NCI-H446 (cell line): ENCODE measurements at places on chromosomes 12 and 14.

- DNase-seq, result no peak
These were observed 40.9 kb upstream of the CAPRIN2 start for GRCh38 chr12:30795410-30796312.

GRCh38 chr14:94016446-94016976 is 9.6 kb upstream of the OTUB2 start:
- DNase-seq, result peak; percentile 63

DNA sequence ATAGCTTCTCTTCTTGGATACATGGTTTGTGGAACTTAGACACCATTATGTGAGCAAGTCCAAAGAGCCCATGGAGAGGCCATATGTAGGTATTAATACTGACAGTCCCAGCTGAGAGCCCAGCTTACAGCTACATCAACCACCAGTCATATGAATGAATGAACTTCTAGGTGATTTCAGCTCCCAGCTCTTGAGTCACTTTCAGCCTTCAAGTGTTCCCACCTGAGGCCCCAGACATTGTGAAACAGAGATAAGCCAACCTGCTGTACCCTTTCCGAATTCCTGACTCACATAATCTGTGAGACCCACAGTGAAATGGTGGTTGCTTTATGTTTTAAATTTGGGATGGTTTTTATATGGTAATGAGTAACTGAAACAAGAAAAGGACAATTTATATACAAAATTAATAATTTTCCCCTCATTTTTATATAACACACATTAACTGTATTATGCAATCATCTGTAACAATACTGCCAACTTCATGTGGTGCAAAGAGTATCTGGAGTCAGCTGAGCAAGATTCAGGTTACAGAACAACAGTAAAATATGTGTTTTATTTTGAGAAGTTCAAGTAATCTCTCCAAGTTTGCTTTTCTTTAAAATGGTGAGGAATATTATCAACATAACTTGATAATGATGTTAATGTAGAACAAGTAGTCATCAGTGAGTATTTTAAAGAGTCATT is 27.7 kb upstream of the FBXO33 start:
- no peak for DNase-seq

DNA sequence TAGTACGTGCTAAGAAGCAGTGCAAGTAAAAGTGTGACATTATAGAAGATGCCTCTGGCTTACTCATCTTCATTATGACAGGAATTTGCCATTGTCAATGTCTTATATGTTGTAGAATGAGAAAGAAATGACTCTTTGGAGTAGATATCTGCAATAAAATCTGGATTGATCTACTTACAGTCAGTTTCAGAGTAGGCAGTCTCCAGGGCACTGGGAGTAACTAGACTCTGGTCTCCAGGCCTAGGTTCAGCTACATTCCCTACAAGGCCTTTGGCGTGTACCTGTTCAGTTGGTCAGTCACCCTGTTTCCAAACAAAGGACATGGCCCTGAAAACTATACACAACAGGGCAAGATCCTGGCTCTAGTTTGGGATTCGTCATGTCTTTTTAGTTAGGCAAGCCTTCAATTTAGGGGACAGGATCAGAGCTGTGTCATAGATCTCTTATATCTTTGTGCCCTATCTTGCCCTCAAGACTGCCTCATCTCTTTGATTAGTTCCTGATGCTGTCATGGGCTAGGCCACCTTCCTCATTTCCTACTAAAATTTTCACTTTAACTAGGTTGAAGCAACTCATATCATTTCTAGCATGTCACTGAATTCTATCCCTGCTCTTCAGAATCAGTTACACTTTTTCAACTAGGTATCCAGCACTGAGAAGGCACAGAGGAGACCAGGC is 410.0 kb downstream of the RAD51B start:
- DNase-seq, result no peak

GRCh38 chr14:73227812-73228781 is 9.2 kb upstream of the PAPLN start:
- DNase-seq, result peak; percentile 86

DNA sequence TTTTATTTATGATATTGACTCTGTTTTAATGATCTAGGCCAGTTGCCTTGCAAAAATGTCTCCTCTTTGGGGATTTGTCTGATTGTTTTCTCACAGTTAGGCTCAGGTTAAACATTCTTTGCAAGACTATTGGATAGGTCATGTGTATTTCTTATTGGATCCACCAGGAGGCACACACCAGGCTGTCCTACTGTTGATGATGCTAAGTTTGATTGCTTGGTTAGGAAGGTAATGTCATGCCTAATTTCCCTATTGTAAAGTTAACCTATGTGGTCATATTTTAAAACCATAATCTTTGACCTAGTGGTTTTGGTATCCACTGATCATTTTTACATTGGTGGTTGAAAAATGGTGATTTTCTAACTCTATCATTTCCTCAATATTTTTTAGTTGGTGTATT is 137.1 kb downstream of the BRMS1L start:
- no peak for DNase-seq

- peak; percentile 46 for DNase-seq
These were observed 694 bp downstream of the AKAP5 start for GRCh38 chr14:64465831-64466554.

DNA sequence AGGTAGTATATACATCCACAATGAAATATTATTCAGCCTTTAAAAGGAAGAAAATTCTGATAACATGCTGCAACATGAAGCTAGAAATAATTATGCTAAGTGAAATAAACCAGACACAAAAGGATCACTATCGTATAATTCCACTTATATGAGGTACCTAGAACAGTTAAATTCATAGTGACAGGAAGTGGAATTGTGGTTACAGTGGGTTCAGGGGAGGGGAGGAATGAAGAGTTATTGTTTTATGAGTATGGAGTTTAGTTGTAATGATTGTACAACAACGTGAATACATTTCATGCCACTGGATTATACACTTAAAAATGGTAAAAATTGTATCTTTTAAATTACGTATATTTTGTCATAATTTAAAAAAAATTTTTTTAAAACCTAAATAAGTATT is 21.0 kb downstream of the EEA1 start:
- DNase-seq, result no peak

- no peak for DNase-seq
These were observed 119.8 kb upstream of the CPM start for GRCh38 chr12:69052613-69053408.

DNA sequence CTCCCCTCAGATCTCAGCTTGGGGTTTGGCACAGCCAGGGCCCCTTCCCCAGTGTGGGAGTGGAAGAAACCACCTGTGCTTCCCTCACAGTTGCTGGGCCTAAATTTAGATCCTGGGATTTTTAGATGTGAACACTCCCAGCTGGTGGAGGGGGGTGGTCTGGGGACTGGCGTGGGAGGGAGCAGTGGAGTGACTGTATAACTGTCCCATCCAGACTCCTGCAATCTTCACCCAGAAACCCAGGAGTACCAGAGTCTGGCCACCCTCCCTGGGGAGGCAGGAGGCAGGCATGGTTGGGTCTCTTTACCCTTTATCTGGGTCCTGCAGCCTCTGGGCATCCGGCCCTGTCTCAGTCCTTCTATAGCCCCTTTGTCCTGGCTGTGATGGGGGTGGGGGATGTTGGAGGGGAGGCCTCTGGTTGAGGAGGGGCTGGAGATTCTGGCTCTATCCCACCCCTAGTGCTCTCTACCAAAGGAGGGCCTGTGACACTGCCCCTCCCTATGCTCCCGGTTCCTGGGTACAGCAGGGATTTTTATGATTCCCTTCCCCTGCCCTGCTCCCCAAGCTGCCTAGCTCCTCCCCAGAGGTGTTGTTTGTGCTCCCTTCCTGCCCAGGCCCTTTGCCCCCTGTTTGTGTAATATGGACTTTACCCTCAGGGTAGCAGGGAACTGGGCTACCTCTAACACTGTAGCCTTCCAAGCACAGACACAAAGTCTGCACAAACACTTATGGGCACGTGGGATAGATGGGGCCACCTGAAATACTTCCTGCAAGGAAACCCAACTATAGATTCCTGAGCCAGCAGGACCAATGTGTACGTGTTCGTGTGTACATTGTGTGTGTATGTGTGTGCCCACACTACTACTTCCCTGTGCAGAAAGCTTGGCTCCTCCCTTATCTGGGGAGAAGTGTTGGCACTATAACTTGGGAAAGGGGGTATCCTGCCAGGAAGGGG is 1.7 kb downstream of the ERBB3 start:
- no peak for DNase-seq

DNA sequence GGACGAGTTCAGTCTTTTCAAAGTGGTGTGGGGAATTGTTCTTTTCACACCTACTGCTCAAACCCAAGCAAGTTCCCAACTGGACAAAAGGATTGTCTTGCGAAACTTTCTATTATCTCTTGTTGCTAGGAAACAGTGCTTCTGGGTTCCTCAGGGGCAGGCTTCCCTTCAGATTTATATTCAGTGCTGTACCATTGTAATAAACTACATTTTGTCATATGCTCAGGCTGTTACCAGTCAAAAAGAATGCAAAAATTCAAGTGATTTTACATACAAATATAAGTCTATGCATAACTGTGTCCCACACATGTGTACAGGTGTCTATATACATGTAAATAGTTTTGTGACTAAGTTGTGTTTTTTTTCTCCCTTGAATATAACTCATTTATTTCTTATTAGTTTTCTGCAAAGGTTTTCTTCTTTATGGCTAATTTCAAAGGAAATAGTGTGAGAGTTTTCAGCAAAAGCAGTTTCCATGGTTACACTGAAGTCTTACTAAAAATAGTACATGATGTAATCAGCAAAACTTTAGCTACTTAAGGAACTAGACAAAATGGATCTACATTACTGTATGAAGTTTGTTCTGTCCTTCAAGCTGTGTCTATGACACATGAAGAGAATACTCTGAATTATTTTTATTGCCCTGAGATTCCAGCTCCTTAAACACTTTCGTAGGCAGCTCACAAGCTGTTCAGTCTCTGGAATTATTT is 430.2 kb upstream of the TMPO start:
- DNase-seq, result peak; percentile 5

DNA sequence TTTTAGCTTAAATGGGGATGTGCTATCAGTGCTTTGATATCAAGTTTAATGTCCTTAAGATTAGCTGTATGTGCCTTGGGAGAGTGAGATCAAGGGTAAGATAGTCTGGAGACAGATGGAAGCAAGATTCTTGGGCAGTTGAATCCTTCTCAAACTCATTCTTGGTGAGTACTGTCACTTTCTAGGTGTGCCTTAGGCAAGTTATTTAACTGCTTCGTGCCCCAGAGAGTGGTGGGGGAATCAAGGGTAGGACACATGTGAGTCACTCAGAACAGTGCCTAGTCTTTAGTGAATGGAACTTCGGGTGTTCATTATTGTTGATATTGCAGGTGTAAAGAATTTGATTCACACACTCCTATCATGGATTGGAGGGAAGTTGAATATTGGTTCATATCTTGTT is 803.7 kb downstream of the DIO2 start:
- DNase-seq, result no peak

GRCh38 chr12:78036874-78037273 is 206.2 kb downstream of the NAV3 start:
- no peak for DNase-seq

- no peak for DNase-seq
These were observed 9.2 kb upstream of the MMP17 start for GRCh38 chr12:131818821-131819585.

DNA sequence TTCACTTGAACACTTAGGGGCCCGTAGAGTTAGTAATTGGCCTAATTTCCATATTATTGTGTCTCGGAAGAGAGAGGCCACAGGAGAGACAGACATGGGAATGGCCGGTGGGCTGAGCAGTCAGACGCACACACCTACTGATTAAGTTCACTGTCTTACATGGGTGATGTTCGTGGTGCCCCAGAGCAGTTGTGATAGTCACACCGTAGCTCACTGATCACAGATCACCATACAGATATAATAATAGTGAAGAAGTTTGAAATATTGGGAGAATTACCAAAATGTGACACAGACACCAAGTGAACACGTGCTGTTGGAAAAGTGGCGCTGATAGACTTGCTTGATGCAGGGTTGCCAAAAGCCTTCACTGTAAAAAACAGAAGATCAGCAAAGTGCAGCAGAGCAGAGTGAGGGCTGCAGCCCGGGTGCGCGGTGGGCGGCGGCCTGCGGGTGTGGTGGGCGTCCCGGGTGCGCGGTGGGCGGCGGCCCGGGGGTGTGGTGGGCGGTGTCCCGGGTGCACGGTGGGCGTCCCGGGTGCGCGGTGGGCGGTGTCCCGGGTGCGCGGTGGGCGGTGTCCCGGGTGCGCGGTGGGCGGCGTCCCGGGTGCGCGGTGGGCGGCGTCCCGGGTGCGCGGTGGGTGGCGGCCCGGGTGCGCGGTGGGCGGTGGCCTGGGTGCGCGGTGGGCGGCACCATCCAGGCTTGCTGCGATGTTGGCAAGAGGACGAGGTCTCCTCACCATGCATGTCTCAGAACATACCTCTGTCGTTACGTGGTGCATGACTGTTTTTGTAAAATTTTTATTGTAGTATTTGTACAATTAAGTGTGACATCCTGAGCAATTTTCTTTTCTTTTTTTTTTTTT is 34.3 kb upstream of the TEX22 start:
- DNase-seq, result no peak

- DNase-seq, result no peak
These were observed 19.9 kb downstream of the CERS5 start for GRCh38 chr12:50147281-50147680.

DNA sequence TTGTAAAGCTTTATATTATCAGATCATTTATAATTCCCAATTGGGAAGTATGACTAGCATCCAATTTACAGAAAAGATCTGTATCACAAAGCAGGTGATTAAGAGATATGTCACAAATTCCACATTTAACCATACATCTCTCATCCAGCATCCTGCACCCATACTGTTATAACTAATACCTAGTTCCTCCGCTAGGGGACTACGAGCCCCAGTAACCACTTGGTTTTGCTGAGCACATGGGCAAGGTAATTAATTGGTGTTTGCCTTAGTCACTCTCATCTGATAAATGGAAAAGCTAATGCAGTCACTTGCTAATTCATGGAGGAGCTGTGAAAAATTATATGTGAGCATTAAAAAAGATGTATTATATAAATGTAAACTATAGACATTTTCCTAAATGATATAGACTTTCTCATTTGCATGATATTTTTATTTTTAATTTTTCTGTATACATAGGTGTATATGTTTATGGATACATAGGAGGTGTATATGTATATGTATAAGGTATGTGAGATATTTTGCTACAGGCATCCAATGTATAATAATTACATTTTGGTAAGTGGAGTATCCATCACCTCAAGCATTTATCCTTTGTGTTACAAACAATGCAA is 1031.8 kb downstream of the GALC start:
- DNase-seq, result no peak

DNA sequence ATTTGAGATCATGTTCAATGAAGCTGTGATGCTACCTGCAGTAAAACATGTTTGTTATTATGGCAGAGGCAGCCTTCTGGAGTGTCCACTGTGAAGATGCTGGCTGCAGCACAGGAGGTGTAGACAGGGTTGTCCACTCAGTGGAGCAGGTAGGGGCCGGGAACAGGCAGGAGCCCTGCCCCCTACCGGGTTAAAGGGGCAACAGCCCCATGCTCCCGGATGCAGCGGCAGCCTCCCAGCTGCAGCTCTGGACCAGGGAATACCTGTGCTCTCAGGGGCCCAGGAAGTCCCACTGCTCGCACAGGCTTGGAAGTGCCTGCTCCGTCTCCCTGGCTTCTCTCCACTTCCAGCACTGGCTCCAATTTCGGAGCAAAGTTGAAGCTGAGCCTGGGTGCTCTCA is 401.6 kb downstream of the FOXG1 start:
- DNase-seq, result no peak

- no peak for DNase-seq
These were observed 40.5 kb downstream of the DUSP6 start for GRCh38 chr12:89311703-89312293.

- no peak for DNase-seq
These were observed 36.3 kb downstream of the HMGA2 start for GRCh38 chr12:65860600-65860999.

- DNase-seq, result peak; percentile 39
These were observed 41.0 kb downstream of the BDKRB1 start for GRCh38 chr14:96297000-96297399.

GRCh38 chr14:90755661-90756304 is 60.4 kb downstream of the TTC7B start:
- DNase-seq, result no peak
